NCI-H2227 treated with DMSO at 0.1 percent for 48 hours (cell line): ENCODE measurements at places on chromosomes 7 and 10.

- DNase-seq = no peak
These were observed 2.9 kb upstream of the PRSS2 start for GRCh38 chr7:142767861-142768260.

DNA sequence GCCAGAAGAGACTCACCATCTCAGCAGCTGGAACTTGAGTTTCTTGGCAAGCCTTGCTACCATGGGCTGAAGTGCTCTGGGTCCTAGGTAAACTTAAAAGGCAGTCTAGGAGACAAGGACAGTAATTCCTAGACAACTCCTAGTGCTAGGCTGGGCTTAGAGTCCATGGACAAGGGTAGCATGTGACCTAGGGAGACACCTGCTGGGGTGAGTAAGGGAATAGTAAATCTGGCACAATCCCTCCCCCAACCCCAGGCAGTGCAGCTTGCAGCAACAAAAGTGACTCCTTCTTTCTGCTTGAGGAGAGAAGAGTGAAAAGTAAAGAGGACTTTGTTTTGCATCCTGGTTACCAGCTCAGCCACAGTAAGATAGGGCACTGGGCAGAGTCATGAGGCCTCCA, 316.5 kb upstream of the IMMP2L start:
- no peak for DNase-seq

GRCh38 chr10:6501931-6502330, 78.1 kb downstream of the PRKCQ start:
- DNase-seq = no peak

DNA sequence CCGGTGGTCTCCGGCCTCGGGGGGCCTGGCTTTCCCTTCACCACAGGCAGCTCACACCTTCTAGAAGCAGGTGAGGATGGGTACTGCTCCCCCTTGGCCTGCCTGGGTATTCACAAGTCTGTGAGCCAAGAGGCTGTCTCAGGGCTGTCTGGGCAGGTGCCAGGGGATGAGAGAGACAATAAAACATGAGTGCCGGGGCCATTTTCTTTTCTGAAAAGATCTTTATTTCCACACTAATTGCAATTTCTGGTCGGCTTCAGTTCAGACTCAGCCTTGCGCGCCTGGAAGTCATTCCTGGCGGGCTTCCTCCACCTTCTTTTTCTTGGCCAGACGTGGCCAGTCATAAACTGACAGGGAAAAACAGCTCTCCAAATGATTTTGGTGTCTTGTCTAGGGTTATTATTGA, 171.2 kb downstream of the ARHGAP12 start:
- no peak for DNase-seq

DNA sequence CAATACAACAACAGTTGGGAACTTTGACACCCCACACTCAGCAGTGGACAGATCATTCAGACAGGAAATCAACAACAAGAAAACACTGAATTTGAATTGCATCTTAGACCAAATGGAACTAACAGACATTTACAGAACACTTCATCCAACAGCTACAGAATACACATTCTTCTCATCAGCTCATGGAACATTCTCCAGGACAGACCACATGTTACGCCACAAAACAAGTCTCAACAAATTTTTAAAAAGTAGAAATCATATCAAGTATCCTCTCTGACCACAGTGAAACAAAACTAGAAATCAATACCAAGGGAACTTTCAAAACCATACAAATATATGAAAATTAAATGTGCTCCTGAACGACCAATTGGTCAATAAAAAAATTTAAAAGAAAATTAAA, 212.3 kb downstream of the DNAJC1 start:
- DNase-seq = no peak

DNA sequence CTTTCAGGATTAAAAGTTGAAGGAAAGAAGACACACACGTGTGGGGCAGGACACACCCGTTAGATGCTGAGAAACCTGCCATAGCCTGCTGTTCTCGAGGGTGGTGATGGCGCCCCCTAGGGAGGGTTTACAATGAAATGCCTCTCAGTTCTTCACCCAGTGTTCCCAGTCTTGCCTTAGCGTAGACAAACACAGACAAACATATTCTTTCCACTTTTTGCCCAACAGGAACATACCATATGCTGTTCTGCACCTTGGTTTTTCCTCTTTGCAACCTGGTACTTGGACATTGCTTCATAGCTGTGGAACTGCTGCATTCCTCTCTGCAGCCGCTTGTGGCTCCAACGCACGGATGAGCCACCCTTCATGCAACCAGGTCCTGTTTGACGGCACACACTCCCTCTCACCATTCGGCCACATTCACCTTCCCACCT, 23.3 kb upstream of the HSPA12A start:
- DNase-seq = no peak

GRCh38 chr7:1887251-1887650, 217.2 kb downstream of the ELFN1 start:
- no peak for DNase-seq

DNA sequence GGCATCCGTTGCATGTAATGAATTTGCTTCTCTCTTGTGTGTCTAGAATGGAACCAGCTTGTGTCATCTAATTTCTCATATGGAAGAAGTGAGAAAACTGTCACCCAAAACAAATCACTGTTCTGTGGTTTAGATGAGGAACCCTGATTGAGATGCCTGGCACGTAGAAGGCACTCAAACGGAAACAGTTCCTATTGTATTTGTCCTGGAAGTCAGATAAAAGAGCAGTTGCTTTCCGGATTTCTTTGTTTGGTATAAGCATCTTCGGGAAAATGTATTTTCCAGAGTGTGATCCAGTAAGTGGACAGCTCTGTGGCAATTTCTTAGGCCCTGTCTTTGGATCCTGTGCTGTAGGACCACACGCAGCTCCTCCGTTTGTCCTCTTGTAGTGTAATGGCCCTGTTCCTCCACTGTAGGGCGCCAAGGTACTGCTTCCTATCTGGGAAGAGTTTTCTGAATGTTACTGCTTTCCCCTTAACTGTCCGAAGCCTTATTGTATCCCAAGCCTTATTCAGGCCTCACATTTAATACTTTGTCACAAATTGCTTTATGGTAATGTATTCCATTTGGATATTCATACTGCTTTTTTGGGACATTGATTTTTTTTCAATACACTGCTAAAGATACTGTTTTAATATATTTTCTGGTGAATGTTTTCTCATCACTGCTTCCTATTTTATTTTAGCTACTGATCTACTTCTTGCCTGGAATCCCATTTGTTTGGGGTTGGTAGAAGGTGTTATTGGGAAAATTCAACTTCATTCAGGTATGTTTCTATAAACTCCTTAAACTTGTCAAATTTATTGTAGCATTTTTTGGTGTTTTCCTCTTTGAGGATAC, 24.8 kb downstream of the INPP5F start:
- peak; percentile 51 for DNase-seq

GRCh38 chr7:46160861-46161260, 239.8 kb upstream of the IGFBP3 start:
- no peak for DNase-seq

DNA sequence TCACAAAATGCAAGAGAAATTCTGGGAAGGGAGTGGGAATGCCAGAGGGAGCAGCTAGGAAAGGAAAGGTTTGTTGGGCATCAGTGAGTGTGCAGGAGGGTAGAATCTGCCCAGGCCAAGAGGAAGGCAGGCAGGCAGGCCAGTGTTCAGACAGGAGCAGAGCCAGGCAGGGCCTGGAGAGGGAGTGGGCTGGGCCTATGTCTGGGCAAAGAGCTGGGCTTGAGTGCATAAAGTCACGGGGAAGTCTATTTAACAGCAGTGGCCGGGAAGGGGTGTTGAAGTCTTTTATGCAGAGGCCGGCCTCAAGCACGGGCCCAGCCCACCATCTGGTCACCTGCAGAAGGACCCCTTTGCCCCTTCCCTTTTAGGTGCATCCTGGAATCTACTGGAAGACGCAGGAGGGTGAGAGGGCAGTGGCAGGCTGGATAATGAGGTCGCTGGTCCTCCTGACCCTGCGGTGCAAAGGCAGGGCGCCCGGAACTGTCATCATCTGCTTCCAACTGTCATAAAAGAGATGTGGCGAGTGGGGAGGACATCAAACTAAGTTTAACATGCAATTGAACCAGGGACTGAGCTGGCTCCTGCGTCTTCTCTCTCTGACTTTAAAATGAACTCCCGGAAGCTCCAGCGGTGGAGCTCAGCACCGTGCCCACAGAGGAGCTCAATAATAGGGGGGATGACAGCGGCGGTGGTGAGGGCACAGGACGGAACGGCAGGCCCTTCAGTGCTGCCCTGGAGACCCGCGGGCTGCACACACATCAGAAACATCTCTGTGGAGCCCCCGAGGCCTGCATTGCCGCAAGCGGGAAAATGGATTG, 29.5 kb downstream of the CARD11 start:
- no peak for DNase-seq

DNA sequence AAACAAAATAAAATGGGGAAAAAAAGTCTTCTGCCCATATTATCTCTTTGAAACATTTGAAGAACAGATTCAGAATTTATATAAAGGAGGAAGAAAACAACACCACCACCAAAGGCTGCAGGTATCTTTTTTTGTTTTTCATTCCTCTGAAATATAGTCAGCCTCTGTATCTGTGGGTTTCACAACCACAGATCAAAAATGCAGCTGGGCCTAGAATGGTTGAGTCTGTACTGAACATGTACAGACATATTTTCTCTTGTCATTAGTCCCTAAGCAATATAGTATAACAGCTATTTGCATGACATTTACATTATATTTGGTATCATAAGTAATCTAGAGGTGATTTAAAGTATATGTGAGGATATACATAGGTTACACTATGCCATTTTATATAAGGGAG, 559.7 kb upstream of the LRRN3 start:
- DNase-seq = no peak

- no peak for DNase-seq
These were observed 42.9 kb upstream of the LRRC18 start for GRCh38 chr10:48982584-48982983.

DNA sequence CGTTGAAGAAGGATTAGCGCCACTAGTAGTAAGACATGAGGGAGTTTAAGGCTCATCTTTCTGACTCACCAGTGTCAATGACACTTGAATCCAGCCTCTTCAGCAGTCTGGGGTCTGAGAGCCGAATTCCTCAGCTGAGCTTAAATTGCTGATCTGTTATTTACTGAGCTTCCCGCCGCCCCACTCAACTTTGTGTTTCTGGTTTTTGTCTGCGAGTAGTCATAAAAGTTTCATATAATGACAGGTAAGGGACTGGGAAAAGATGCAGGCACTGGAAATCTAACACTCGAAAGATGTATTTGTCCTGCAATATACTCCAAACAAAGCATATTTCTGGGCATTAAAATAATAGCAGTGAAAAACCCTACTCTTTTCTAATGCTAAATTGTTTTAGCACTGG, 51.2 kb upstream of the RELN start:
- DNase-seq = peak; percentile 69

- no peak for DNase-seq
These were observed 185.4 kb upstream of the FOXP2 start for GRCh38 chr7:114229246-114229645.

- no peak for DNase-seq
These were observed 335.2 kb upstream of the RNF32 start for GRCh38 chr7:156305351-156305750.
